ENCODE measurements at places on chromosomes 5 and 9. TPM values are rescaled to one million over a fixed set of nuclear protein-coding genes. Genes with fewer than 3 reads are reported as not detected.
A peak's percentile ranks its signal among the peaks of the same experiment; 100 is the strongest.

Gene PCDHB6
- 2.3 TPM for total RNA-seq

- no peak for DNase-seq
These were observed 78.2 kb upstream of the SPINK5 start for GRCh38 chr5:147985608-147986007.

Gene BNC2
- 195 TPM for total RNA-seq

DNA sequence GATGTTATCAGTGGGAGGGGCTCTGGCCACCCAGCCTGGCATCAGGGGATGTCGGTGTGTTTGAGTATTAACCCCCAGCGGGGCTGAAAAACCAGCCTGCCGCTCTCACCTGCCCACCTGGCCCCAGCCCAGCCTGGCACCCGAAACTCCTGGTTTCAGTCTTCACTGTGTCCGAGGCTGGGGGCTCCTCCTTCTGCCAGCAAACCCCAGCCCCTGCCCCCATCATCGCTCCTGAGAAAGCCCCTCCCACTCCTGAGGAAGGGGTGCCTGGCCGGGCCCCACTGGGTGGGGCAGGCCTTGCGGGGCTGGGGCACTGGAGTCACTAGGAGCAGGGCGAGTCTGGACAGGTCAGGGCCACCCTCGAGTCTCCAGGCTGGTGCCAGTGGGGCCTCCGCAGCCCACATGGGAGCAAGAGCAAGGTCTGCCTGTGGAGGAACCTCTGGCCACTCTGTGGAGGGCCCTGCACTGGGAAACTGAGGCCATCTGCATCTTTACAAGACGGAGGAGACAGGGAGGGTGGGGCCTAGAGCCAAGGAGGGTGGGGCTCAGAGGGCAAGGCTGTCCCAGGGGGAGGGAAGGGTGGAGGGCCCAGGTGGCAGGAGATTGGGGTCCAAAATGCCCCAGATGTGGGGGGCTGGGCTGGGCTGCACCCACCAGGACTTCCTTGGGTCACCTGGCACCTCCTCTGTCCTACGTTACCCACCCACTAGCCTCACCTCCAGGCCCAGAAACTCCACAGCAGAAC is 51.5 kb upstream of the NOTCH1 start:
- no peak for DNase-seq

DNA sequence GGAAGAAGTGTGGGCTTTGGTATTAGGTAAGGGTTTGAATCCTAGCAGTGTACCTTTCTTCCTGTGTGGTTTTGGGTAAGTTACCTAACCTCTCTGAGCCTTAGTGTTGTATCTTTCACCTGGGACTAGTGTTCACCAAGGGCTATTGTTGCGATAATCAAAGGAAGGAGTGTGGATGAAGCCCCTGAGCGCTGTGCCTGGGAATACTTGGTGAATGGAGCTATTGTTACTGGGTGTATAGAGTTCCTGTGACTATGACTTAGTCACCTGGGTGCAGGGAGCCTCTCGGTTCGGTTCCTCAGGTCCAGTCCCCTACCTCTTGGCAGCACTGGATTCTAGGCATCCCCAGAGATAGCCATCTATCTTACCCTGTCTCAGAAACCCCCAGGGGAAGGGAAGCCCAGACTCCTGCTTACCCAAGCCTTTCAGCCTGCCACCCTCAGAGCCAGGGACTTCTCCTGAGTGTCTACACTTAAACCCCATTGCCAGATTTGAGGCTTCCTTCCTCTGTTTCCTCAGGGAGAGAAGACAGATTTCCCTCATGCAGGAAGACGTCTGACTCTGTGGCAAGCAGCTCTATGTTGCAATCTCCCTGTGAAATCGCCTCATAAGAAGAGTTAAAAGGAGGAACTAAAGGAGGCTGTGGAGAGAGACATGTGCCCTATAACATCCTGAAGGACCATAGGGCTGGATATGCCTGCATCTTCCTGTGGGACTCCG is 181.0 kb upstream of the PITX1 start:
- DNase-seq: peak; percentile 56

DNA sequence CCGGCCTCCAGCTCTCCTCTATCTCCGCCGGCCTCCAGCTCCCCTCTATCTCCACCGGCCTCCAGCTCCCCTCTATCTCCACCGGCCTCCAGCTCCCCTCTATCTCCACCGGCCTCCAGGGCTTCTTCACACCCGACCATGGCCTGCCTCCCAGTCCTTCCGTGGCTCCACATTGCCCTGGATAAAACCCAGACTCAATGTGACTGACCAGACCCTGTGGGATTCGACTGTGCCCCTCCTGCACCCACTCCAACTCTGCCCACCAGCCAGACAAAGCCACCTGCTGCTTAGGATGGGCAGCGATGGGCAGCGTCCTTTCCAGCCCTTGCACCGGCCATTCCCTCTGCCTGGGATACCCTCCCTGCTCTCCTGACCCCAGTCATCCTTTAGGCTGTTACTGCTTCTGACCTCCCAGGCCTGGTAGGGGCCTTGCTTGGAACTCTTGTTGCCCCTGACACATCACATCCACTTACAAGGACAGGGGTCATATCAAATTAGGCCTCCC is 30.5 kb upstream of the RXRA start:
- no peak for DNase-seq

- no peak for DNase-seq
These were observed 174.3 kb downstream of the EFNA5 start for GRCh38 chr5:107496466-107496865.

DNA sequence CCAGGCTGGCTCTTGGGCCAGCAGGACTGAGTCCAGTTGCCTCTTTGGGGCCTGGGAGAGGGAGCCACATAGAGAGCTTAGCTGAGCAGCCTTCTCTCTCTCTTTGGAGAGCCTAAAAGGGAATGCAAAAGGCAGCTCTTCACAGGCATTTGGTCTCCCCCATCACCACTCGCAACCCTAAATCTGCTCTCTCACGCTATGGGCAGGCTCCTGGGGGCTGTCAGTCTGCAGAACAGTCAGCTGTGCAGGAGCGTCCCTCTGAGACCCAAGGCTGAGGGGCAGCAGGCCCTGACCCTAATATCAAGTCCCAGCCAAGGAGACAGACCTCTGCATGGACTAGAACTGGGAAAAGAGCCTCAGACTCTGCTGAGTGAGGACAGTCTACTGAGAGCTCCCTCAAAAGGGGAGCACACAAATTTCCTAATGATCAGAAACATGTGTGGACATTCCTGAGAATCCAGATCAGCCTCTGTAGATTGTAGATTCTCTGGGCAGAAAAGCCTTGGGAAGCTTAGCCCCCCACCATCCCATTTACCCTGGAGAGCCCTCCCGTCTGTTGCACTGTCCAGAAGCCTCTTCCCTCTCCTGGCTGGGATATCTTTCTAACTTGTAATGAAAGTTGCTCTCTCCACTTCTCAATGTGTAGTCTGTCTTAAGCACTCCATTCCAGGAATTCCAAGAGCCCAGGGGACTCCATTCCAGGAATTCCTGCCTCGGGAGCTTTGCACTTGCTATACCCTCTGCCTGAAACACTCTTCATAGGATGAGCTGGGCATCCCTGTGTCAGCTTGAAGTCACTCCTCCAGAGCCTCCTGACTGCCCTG is 79.4 kb downstream of the FAM114A2 start:
- no peak for DNase-seq

DNA sequence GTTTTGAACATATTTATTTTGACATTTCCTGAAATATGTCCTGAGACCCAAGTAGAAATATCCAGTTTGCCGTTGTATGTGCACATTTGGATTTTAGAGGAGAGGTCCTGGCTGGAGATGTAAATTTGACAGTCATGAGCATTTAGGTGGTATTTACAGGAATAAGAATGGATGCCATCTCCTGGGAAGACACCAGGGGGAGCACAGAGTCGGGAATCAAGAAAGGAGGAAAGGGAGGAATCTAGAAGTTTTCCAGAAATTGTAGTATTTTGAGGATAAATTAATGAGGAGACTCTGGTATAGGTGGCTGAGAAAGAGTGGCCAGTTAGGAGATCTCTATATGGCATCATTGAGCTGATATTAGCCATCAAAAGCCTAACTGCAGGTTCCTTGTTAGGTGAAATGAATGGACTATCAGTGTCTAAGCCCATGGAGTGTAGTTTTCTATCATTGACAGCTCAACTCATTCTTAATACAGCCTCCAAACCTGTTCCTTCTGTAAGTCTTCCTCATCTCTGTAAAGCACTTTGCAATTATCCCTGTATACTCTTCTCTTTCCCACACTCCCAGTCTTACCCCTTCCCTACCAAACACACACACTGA is 7.2 kb downstream of the GAPT start:
- DNase-seq: no peak

GRCh38 chr5:77645158-77645994 is 6.9 kb upstream of the OTP start:
- DNase-seq: no peak

Data from sigmoid colon (tissue), 7 donors.